ENCODE measurements at places on chromosomes 7 and 10.

GRCh38 chr7:36278620-36279172 is 111.0 kb upstream of the ANLN start:
- DNase-seq, result peak; percentile 51

GRCh38 chr7:140230516-140230860 is 53.7 kb upstream of the KDM7A start:
- DNase-seq, result no peak

GRCh38 chr10:128087884-128088709 is 38.1 kb downstream of the MKI67 start:
- DNase-seq, result no peak

- no peak for DNase-seq
Measured at GRCh38 chr10:119209736-119210355, 2.5 kb downstream of the GRK5 start.

- no peak for DNase-seq
Measured at GRCh38 chr7:69776611-69777010, 178.3 kb downstream of the AUTS2 start.

- DNase-seq, result no peak
Measured at GRCh38 chr7:158531661-158532060, 56.0 kb downstream of the PTPRN2 start.

- DNase-seq, result no peak
Measured at GRCh38 chr7:34133356-34133982, 228.1 kb downstream of the BMPER start.

DNA sequence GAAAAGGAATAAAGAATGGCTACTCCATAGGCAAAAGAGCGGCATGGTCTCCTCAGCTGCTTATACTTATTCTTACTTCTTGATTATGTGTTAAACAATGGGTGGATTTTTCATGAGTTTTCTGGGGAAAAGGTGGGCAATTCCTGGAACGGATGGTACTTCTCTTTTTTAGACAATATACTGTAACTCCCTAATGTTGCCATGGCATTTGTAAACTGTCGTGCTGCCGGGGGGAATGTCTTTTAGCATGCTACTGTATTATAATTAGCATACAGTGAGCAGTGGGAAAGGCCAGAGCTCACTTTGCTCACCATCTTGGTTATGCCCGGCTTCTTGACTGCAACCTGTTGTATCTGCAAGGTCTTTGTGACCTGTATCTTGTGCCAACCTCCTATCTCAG is 372.1 kb upstream of the AKR1E2 start:
- DNase-seq, result no peak

DNA sequence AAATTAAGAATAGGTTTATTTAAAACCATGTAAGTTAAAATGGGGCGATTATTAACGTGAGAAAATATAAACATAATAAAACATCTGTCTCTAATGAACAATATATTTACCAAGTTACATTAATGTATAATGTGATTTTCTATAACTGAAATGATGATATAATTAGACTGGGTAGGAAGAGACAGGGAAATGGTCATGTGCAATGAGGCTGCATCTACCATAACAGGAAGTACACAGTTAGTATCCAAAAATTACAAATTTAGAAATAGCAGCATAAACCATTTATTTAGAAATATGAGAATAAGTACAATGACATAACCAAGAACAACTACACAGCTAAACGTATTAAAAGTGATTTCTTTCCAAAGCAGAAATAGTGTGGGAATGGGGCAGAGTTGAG is 25.8 kb upstream of the BET1 start:
- DNase-seq, result no peak
